ENCODE measurements at places on chromosomes 16 and 17. TPM values are rescaled to one million over a fixed set of nuclear protein-coding genes. Genes with fewer than 3 reads are reported as not detected.

Gene NPIPB6
- not detected for total RNA-seq

Gene MAPK7
- total RNA-seq = 10.3 TPM

Gene ZNF646
- 12.3 TPM for total RNA-seq

Gene CNTNAP4
- not detected for total RNA-seq

Gene KRTAP16-1
- total RNA-seq = not detected

Gene HAP1
- 0.26 TPM for total RNA-seq

Gene CFAP52
- under 0.01 TPM for total RNA-seq

Gene CLEC16A
- 17.2 TPM for total RNA-seq

Gene SPNS1
- total RNA-seq = 19.5 TPM

Gene TEPSIN
- total RNA-seq = 11.2 TPM

Gene EVPLL
- not detected for total RNA-seq

Gene KDM6B
- total RNA-seq = 9.4 TPM

Gene TNS4
- total RNA-seq = not detected

Gene TNP2
- total RNA-seq = not detected

Gene GNG13
- not detected for total RNA-seq

Gene ACSM2A
- not detected for total RNA-seq

Gene NUPR1
- total RNA-seq = 87.0 TPM

Gene SYT17
- 0.26 TPM for total RNA-seq

Gene CDH3
- total RNA-seq = not detected

Gene EFCAB5
- 0.66 TPM for total RNA-seq

Gene PRKCB
- under 0.01 TPM for total RNA-seq

Gene SLC52A1
- 0.66 TPM for total RNA-seq

Gene GPR142
- total RNA-seq = not detected

Gene PRSS27
- total RNA-seq = 1.2 TPM

Gene ARL5C
- total RNA-seq = not detected

Gene MYO18A
- 133 TPM for total RNA-seq

Gene FBXW10B
- total RNA-seq = 0.50 TPM

Gene KRT27
- total RNA-seq = not detected

Gene BAIAP2
- 10.0 TPM for total RNA-seq

Gene PPY
- total RNA-seq = not detected

Gene ATAD5
- total RNA-seq = 0.77 TPM

Gene GLG1
- total RNA-seq = 97.6 TPM

Gene RAC3
- 5.6 TPM for total RNA-seq

Gene TBC1D3K
- not detected for total RNA-seq

Gene KRTAP1-5
- total RNA-seq = not detected

Gene SLC12A3
- not detected for total RNA-seq

Gene METTL2A
- total RNA-seq = 18.5 TPM

Gene SPN
- total RNA-seq = not detected

Gene TMEM100
- total RNA-seq = 2.6 TPM

Gene RNF227
- total RNA-seq = 1.8 TPM

Gene DPEP3
- total RNA-seq = not detected

Gene IL4R
- 23.6 TPM for total RNA-seq

Measured in fibroblast of lung (primary cell).